ENCODE measurements at places on chromosomes 7 and 10.

GRCh38 chr7:45136106-45137060 lies 21.2 kb upstream of the RAMP3 start:
- peak; percentile 15 for DNase-seq

DNA sequence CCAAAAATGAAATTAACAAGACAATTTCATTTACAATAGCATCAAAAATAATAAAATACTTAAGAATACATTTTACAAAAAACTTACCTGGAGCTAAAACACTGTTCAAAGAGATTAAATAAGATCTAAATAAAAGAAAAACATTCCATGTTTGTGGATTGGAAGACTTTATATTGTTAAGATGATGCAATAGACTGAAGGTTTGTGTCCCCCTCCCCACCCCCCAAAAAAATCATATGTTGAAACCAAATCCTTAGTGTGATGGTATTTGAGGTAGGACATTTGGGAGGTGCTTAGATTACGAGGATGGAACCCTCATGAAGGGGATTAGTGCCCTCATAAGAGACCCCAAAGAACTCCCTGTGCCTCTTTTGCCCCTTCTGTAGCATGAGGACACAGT lies 117.6 kb downstream of the ZNF467 start:
- no peak for DNase-seq

DNA sequence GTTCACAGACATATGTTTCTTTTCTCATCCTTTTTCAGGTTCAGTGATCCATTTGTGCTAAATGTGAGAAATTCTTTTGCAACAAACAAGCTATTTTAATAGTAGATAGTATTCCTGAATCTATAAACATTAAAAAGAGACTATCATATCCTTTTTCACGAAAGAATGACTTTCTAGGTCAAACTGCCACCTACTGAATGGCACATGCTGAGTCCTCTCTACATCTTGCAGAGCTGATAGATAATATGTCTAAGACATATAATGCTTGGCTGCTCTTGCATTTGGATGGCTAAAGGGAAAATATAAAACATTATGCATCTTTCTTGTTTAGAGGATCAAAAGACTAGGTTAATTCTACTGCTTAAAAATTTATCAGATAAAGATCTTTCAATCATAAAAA lies 114.1 kb upstream of the SLC26A5 start:
- DNase-seq, result no peak

DNA sequence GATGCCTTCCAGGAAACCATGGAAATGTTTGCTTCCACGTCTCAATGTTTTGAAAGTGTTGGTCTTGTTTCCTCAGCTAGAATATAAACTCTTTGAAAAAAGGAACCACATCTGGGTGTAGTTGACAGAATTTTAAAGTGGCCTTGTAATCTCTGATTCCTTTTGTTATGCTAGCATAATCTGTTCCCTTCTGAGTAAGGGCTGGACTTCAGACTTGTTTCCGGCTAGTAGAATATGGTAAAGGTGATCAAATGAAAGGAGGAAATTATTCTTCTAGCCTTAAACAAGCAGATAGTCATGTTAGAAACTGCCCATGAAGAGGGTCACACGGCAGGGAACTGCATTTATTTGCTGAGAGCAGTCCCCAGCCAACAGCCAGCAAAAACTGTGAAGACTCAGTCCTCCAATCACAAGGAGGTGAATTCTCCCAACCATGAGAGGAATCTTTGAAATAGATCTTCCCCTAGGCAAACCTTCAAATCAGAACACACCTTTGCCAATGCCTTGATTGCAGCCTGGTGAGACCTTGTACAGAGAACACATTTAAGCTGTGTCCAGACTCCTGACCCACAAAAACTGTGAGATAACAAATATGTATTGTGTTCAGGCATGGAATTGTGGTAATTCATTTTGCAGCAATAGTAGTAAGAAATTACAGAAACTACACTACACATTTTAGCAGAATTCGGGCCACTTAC lies 316.9 kb upstream of the SP8 start:
- no peak for DNase-seq

DNA sequence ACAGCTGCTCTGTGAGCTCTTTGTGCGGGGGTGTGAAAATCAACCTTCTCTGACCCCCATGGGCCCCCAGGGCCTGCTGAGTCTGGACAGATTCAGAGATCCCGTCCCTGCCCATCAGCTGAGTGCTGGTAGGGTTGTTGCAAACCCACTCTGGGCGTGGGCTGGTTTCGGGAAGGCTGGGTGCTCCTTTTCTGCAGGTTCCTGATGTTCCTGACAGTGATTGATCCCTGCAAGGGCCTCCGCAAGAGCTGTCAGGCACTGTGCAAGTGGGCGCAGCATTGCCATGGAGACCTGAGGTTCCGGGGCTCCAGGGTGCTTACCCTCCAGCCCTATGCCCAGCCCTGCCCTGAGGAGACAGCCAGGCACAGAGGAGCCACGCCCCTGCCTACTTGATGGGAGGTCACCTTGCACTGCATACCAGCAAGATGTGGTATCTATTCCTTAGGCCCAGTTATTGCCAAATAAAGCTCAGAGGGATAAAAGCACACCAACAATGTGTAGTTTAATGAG lies 44.3 kb upstream of the INPP5A start:
- no peak for DNase-seq

- no peak for DNase-seq
Measured at GRCh38 chr7:18013936-18014335, 13.7 kb downstream of the PRPS1L1 start.
